ENCODE measurements at places on chromosomes 11 and 22.

DNA sequence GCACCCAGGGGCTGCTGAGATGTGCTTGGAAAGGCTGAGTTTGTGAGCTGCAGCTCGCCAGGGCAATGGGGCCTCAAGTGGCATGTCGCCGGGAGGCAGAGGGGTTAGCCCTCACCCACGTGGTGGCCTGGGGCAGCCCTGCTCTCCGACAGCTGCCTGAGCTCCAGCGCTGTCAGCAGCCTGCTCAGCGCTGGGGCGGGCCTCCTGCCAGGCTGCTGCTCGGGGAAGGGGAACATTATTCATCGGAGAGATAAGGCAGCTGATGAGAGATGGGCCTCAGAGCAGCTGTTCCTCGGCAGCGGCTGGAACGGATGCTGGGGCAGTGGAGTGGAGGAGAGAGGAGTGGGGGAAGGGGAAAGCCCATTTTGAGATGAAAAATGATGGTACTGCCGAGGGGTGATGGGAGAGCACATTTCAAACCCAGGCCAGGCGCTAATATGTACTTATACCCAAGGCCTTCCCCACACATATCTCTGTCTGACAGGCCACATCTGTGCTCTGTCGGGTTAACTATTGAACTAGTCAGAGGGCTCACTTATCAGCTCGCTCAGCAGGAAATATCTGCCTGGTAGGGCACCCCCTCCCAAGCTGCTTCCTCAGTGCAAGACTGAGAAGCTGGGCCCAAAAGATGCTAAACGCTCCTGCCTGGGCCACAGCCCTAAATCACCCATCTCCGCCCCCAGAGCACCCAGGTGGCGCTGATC lies 79.5 kb downstream of the TIMP3 start:
- DNase-seq = peak; percentile 4

- DNase-seq = no peak
Measured at GRCh38 chr11:47955061-47955755, 25.2 kb upstream of the PTPRJ start.

GRCh38 chr22:49678137-49678841 lies 149.4 kb downstream of the BRD1 start:
- no peak for DNase-seq

- no peak for DNase-seq
Measured at GRCh38 chr22:35896111-35896705, 132.4 kb downstream of the RBFOX2 start.

DNA sequence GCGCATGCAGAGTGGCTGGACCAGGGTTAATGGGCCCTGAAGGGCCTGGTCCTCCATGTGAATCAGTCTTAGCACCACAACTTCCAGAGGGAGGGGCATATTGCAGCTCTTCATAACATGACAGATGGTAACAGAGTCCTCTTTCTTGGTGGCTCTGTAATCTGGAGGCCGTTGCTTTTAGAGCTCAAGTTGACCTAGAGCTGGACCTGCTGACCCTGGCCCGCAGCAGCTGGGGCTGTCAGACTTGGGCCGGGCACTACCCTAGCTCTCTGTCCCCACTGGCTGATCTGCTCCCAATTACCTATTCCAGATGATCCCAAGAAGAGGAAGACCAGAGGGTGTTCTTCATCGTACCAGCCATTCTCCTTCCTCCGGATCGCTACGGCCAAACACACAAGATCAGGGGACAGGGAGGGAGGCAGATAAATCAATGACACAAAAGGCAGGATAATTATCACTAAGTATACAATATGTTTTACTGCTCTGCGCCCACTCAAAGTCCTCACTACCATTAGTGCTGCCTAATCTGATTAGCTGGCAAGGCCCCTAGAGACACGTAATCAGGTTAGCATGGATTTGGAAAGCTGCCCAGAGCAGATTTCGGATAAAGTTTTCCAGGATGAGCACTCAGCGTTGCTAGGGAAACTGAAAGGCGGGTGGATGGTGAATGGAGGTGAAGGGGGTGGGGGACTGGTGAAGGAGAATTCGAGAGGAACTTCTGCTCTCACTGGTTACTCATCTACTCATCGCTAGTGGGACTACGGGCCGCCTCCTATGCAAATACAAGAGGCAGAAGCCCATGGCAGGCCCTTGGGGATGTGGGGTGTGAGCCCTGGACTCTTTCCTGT lies 64.5 kb upstream of the PHOX2A start:
- DNase-seq = no peak

GRCh38 chr22:31344578-31345330 lies 1.4 kb downstream of the PATZ1 start:
- peak; percentile 18 for DNase-seq

DNA sequence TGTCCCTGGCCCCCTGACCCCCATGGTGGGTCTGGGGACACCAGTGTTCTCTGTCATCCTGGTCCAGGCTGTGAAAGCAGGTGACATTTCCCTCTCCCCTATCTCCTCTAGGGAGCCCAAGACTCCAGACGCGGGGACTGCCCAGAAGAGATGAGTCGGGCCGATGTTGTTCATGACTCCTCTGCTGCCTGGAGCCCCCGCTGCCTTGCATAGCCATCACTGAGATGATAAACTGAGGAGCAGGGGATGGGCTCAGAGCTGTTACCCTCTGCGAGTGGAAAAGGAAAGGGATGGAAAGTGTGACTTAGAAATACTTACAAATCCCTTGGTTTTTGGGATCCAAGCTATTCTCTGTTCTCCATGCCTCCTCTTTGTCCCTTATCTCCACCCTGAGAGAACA lies 209.6 kb downstream of the DSCAML1 start:
- DNase-seq = no peak

GRCh38 chr11:69156673-69157155 lies 979 bp downstream of the SMIM38 start:
- no peak for DNase-seq

DNA sequence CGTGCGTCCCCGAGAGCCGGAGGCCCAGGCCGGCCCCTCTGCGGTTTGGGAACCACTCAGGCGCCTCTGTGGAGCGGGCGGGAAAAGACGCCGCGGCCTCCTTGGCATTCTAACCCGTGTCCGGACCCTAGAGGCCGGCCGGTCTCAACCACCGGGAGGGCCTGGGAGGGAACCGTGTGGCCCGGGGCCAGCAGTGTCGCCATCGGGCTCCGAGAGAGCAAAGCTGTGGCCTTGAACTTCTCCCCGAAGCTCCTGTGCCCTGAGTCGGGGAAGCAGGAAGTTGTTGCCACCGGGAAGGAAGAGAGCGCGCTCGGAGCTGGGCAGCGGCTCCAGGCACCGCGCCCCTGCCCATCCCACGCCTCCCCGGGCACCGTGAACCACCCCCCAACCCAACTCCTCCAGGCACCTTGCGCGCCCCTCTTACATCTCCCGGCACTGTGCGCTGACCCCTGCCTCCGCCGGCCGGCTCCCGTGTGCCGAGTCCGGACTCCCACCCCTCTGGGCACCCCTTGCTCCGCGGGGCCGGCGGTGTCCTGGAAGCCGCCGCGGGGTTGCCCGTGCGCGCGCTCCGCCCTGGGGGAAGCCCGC lies 80.0 kb upstream of the PPARA start:
- DNase-seq = peak; percentile 20

- DNase-seq = no peak
Measured at GRCh38 chr11:100831929-100832494, 144.9 kb downstream of the ARHGAP42 start.

DNA sequence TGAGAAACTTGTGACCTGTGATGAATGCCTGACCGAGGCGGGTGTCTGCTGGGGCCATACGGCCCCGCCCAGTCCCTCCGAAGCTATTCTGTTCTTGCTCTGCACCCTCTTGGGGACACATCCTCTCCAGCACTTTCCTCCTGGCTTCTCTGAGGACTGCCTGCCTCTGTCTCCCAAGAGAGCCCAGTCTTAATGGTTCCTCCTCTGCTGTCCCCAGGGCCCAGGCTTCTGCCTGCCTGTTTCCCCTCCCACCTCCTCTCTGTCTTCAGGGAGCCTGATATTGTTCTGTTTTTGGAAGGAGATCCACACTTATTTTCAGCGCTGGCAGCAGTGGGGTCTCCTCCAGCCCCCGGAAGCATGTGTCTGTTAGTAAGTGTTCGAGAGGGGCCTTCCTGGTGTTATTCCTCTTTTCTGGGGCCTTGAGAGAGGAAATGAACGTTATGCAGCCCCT lies 18.7 kb downstream of the SYNGR1 start:
- DNase-seq = no peak

- no peak for DNase-seq
Measured at GRCh38 chr11:75344761-75345454, 6.6 kb downstream of the ARRB1 start.

DNA sequence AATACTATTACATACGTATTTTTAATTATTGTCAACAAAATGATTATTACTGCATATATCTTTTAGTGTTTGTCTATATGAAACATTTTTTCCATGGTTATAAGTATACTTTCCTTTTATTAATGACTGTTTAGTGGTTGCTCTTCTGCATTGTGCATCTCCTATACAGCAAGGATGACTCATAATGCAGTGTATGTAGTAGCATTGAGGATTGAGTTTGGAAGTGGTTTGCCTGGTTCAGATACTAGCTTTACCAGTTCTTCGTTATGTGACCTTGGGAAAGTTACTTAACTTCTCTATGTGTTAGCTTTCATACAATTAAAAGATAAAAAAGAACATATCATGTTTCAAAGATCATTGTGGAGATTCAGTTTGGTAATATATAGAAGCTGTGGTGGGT lies 44.1 kb downstream of the CHORDC1 start:
- no peak for DNase-seq

- no peak for DNase-seq
Measured at GRCh38 chr11:126963115-126963514, 37.5 kb downstream of the KIRREL3 start.

- DNase-seq = no peak
Measured at GRCh38 chr22:38353701-38354100, 36.5 kb upstream of the CSNK1E start.

GRCh38 chr22:19419464-19420178 lies 11.9 kb downstream of the HIRA start:
- peak; percentile 73 for DNase-seq

- DNase-seq = no peak
Measured at GRCh38 chr11:77886401-77886800, 65.5 kb downstream of the AAMDC start.

- DNase-seq = no peak
Measured at GRCh38 chr22:43131773-43132501, 11.3 kb downstream of the MCAT start.

DNA sequence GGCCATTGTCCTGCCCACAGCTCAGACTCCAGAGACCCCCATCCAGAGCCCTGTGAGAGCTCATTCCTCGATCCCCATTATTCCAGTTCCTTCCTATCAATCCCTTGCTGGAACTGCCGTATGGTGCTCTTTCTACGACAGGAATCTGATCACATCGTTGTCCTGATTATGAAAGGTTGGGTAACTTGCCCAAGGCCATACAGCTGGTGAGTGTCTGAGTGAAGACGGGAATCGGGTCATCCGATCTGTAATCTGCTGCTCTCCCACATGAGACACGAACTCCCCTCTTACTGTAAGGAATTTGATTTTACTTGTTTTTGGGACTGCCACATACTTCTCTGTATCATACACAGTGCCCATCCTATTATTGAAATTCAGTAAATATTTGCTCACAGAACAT lies 149.1 kb downstream of the OPCML start:
- DNase-seq = no peak

- DNase-seq = no peak
Measured at GRCh38 chr11:133925756-133926155, 31.0 kb downstream of the IGSF9B start.

DNA sequence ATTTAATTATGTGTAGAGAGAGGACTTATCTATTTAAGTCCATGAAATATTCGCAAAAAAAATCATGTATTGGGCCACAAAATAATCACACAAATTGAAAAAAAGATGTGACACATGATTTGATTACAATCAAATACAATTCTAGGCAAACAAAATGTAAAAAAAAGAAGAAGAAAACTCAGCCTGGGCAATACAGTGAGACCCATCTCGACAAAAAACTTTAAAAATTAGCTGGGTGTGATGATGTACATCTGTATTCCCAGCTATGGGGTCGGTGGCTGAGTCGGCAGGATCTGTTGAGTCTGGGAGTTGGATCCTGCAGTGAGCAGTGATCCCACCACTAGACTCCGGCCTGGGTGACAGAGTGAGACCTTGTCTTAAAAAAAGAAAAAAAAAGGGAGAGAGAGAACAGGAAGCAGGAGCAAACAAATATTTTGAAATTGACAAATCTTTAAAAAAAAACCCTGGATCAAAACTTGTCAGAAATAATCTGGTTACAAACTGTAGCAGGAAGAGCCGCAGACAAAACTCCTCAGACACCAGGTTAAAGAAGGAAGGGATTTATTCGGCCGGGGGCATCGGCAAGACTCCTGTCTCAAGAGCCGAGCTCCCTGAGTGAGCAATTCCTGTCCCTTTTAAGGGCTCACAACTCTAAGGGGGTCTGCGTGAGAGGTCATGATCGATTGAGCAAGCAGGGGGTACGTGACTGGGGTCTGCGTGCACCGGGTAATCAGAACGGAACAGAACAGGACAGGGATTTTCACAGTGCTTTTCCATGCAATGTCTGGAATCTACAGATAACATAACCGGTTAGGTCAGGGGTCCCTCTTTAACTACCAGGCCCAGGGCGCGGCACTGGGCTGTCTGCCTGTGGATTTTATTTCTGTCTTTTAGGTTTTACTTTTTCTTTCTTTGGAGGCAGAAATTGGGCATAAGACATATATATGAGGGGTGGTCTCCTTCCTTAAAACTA lies 3.3 kb upstream of the TYMP start:
- DNase-seq = no peak

DNA sequence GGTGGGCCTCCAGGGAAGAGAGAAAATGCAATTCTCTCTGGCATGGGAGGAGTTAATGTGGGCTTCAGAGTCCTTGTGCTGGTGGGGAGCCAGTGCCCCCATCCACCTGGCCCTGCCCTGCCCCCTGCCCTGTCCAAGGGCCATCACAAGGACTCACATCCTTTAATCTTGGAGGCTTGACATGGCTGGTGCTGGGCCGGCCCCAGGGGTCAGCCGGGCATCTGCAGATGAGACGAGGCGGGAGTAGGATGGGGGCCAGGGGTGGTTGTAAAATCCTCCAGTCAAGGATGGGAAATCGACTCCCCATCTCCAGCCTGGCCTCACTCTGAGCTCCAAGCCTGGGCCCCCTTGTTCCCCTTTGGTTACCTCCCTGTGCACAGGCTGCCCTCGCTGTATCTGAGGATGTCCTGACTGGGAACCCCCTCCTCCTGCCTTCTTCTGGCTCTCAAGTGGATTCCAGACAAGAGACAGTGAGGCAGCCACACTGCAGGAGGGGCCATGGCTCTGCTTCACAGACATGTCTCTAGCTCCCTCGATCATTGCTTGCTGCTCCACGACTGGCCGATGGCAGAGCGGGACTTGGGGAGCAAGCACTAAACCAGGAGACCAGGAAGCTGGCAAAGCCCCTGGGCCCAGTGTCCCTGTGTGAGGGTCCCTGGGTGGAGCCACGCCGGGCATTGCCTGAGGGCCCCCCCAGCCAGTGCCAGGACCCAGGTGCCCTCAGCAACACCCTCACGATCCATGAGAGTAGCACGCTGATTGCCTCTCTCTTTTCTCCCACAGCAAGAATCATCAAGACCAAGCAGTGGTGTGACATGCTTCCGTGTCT lies 1120.5 kb downstream of the BRD1 start:
- DNase-seq = no peak

All from CD4-positive, alpha-beta T cell treated with Interferon alpha-2 for 1 hour (primary cell).